IMR-90 (cell line): ENCODE measurements at places on chromosomes 7 and 10.

- DNase-seq: no peak
Measured at GRCh38 chr10:80465839-80466590, 11.9 kb downstream of the TSPAN14 start.

DNA sequence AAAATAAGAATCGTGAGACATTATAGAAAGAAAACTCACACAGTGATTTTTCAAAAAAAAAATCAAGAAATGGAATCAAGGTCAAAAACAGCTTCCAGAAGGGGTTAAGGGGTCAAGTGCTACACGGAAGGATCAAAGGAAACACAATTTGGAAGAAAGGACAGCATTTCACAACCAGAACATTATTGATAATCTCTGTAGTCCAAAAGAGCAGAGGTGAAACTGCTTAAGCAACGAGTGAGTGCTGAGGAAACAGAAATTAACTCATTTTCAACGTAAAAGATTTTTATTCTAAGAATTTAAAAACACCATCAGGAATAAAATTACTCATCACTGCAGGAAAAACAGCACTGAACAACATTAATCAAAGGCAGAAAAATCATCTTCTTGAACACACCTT is 23.5 kb downstream of the MINDY3 start:
- DNase-seq: no peak

DNA sequence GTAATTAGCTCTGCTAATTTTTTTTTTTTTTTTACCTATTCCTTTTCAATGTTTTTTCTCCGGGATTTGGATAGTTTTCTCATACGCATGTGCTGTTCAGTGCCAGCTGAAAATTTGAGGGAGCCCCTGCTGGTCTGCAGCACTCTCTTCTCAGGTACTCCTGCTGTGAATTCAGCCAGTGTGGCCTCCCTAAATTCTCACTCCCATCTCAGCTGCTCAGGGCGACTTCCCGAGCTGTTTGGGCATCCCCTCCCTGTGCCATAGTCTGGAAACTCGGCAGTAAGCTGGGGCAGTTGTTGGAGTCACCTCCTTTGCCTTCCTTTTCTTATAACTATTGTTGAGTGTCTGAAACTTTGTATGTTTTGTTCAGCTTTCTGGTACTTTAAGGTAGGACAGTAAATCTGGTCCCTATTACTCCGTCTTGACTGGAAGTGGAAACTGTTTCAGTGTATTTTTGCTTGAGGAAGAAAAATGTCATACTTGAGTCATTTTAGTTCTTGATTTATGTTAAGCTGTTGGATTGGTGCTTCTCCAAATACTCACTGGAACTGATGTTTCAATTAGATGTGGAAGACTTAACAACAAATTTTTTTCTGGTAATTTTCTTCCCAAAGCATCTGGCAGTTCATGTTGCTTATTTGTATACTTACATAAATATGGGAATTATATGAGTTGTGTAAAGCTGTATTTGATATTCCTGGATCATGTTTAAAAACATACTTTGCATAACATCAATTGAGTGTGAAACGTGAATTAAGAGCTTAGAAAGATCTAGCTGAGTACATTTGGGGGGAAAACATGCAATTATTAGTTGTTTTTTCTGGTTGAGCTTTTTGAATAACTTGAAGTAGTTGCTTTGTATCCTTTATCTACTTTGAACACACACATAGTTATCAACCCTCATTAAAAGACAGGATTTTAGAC is 33.7 kb downstream of the MINPP1 start:
- DNase-seq: no peak

DNA sequence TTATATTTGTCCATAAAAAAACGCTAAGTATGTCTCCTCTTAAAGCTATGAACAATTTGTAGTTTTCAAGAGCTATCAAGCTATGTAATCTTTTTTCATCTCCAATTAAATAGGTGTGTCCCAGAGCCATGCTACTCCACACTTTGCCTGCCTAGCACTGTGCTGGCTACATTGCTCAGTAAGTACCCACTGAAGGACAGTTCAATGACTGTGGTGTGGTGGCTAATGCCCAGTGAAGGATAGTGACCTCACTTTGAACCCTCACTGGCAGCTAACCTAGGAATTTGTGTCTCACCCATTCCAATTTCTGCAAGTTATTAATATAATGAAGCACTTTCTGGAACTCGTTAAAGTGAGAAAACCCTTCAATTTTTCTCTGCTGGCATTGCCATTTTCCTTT is 14.4 kb upstream of the TRUB1 start:
- DNase-seq: no peak

GRCh38 chr10:100209303-100209702 is 20.1 kb downstream of the CHUK start:
- DNase-seq: peak; percentile 13

DNA sequence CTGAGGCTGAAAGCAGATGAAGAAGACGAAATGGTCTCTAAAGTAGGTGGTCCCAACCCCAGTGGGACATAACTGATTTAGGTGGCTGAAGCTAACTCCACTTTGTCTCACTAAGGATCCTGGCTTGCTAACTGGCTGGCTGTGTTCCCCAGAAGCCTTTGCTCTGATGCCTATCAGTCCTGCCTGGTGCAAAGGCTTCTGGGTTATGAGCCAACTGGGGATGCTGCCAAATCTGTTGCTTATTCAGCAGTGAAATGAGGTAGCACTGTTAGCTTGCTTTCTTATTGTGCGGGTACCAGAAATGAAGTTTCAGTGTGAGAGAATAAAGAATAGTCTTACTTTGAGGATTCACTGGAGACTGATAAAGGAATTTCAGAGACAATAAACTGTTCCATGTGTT is 18.1 kb downstream of the PRKG1 start:
- DNase-seq: peak; percentile 67

DNA sequence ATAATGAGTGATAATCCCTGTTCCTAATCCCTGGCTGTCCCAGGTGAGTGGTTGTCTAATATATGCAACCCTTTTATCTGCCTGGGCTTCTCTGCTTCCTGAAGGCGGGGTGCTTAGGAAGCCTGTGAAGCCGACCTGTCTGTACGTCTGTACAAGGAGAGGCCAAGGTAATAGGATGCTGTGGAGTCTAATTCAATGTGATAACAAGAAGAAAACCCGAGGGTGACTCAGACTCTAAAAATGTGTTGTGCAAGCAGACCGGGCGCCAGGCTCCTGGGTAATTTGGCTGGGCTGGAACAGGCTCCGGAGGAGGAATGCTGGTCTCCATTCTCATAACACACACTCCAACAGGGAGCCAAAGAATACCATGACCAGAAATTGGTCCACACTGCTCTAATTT is 43.6 kb downstream of the THNSL1 start:
- DNase-seq: peak; percentile 75

- no peak for DNase-seq
Measured at GRCh38 chr7:142450695-142451094, 192.8 kb upstream of the PRSS58 start.

GRCh38 chr10:102679596-102679995 is 34.6 kb downstream of the ARL3 start:
- DNase-seq: no peak

DNA sequence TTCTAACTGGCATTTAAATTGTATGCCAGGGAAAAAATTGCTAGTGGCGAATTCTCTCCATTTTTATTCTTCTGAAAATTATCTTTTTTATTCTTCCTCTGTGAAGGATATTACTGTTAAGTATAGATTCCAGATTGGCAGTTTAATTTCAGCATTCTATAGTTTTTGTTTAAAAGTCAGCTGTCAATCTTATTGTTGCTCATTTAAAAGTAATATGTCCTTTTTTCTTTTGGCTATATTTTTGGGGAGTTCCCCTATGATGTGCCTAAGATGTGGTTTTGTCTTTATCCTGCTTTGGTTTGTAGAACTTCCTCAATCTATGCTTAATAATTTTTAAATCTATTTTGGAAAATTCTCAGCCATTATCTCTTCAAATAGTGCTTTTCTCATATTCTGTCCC is 135.9 kb downstream of the ARHGAP12 start:
- DNase-seq: no peak

GRCh38 chr7:40944981-40945585 is 757.8 kb downstream of the INHBA start:
- DNase-seq: no peak

DNA sequence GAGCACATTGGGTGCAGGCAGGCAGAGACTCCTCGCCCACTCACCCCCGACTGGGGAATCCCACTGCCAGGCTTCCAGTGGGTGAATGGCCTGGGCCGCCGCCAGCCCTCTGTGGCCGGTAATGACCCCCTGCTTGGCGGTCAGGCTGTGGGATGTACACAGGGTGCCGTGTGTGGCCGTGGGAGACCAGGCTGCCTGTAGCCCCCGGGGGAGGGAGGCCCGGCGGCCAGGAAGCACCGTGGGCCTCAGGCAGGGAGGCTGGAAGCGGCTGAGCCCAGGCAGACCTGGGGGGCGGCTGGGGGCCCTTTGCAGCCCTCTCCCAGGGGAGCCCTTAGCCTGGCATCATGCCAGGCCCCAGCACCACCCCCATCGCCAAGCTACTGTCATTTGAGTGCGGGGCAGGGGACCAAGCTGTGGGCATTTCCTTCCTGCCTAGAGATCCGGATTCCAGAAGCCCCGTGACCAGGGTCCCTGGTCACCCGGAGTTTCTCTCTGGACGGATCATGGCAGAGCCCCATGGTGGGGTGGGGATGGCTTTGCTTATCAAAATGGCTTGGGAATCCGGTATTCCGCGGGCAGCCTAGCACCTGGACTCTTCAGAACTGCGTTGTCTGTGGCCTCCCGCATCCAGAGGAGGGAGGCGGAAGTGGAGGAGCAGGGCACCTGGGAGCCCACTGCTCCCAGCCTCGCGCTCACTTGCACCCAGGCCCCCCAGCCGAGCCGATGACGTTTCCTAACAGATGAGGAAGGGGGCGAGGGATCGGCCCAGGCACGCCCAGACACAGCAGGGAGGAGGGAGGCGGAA is 1.1 kb downstream of the TTYH3 start:
- DNase-seq: peak; percentile 69

GRCh38 chr10:26859241-26860101 is 1.3 kb downstream of the ABI1 start:
- DNase-seq: peak; percentile 38

DNA sequence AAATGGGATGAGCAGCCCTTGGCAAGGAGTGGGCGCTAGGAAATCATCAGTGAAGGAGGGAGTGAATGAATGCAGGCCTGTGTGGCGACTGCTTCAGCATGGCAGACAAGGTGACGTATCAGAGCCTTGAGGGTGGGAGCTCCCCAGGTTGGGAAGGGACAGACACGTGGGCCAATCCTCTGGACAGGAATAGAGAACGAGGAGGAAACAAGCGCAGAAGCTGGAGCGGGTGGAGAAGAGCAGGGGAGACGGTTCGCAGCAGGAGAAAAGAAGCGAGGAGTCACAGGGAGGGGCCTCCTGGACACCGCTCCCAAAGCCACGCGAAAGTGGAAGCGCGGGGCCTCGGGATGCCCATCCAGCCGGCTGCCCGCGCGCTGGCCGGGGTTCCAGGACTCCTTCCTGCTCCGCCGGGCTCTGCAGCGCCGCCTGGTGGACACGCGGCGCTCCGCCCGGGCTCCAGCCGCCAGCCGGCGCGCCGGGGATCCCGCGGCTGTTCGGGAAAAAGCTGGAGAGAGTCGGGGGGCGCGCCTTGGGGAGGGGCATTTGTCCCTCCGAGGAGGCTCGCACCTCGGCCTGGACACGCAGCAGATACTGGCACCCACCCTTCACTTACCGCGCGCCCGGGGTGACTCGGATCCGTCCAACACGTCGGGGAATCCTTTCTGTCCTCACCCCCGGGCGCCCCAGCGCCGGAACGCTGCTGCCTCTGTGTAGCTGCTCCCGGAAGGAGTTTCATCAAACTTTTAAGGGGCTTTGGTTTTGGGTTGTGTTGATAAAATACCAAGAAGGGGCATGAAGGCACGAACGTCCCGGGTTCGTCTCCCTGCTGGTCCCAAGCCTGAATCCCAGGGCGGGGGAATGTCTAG is 6.3 kb downstream of the ZNF503 start:
- peak; percentile 48 for DNase-seq

DNA sequence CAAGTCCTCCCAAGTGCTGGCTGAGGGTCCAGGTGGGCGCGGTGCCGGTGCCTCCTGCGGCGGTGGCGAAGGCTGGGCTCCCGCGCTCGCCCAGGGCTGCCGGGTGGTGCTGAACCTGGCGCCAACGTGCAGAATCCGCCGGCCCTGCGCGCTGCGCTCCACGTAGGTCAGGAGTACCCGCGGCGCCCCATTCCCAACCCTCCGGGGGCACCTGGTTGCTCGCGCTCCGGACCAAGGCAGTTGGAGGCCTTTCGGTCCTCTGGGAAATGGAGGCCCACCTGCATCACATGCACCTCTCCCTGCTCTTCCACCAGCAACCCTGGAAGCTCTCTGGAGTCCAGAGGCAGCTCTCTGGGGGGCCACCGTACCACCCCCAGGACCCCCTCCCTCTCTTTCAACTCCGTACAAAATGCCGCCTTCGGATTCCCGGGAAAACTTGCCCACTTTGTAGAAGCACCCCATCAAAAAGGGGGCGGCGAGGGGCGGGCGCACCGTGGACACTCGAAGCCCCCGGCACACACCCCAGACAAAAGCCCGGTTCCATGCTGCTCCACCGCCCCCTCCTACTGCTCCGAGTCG is 745 bp downstream of the SLC16A9 start:
- no peak for DNase-seq

- no peak for DNase-seq
Measured at GRCh38 chr10:71307469-71308085, 11.5 kb upstream of the SLC29A3 start.

- DNase-seq: no peak
Measured at GRCh38 chr10:95834406-95834805, 73.4 kb upstream of the CC2D2B start.

GRCh38 chr10:92208736-92209135 is 82.1 kb downstream of the CPEB3 start:
- DNase-seq: peak; percentile 27

GRCh38 chr7:30865821-30866220 is 45.8 kb upstream of the AQP1 start:
- DNase-seq: no peak

DNA sequence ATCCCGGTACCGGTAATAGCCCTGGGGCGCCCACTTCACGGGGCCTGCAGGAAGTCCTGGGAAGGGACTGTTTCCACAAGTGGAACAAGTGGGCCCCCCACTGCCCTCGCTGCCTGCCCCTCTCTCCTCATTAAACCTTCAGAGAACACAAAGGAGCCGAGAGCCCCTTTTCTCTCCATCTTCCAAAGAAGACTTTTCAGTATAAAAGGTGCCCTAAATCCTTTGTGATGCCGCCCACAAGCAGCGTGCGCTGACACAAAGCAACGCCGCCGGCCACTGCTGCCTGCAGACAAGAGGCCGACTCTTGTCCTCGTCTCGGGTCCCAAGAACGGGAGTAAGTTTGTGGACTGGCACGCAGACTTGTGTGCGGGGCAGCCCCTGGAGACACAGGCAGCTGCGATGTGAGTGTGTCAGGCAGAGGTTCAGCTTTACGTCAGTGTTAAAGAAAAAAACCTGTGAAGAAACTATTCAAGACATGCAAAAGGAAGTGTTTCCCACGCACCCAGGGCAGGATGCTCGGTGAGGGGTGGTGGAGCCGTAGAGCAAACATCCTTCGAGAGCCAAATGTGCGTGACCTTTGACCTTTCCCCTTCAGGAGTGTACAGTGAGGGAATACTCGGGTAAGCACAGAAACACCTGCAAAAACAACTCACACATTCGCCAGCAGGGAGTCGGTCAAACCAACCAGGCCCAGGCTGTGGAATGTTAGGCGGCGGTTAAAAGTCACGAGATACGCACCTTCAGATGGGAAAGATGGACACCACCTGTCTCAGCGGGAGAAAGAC is 118.2 kb downstream of the VIPR2 start:
- no peak for DNase-seq
